Natural killer cell (primary cell): ENCODE measurements at places on chromosomes 7 and 10.

DNA sequence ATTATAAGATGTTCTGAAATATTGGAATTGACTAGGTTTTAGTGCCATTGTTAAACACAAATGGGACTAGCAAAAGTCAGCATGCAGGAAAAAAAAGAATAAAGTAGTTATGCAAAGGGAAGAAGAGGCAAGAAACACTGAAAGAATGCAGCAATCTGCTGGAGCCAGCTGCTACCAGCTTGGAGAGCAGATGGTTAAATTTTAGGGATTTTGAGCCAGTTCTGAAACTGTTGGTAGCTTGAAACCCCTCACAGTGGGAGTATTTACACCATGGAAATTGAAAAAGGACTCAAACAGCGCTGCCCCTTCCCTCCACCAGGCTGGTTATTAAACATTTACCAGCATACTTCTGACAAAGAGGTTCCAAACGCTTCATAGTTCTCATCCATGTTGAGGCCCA lies 41.0 kb downstream of the SCRN1 start:
- DNase-seq = no peak

DNA sequence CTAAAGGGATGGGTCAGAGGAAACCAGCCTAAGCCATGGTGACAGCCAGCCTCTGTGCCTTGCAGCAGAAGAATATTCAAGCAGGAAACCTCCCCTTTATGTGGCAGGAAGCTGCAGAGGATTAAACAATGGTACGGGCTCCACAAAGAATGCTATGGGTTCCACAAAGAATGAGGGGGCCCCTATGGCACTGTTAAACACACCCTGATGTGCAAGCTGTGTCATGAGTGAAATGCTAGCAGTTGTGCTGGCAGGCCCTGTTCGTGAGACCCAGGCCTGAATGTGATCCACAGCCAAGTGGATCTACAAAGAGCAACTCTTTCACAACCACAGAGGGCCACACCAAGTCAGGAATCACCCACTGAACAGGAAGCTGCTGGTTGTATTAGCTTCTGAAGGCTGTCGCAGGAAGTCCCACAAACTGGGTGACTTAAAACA lies 68.9 kb downstream of the MYOF start:
- no peak for DNase-seq

GRCh38 chr7:142088022-142088714 lies 23.4 kb upstream of the MGAM2 start:
- DNase-seq = no peak

DNA sequence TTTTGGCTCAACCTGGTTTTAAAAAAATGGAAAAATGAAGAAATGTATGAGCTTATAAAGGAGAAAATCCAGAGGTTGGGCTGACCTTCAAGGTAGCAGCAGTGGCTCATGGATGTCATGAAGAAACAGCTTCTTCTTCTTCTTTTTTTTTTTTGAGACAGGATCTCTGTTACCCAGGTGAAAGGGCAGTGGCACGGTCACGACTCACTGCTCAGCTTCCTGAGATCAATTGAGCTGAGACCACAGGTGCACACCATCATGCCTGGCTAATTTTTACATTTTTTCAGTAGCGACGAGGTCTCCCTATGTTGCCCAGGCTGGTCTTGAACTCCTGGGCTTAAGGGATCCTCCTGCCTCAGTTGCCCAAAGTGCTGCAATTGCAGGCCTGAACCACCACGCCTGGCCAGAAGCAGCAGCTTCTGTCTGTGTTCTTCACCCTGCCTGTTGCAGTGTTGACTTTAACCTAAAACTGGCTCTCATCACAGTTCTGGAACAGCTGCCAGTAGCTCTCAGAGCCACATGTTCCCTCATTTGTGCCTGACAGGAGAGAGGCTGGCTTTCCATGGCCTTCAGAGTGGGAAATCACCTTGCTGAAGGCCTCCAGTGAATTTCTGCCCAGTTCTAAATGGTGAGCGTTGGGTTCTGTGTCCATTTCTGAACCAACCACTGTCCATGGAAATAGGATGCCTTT lies 117.7 kb downstream of the PFKFB3 start:
- no peak for DNase-seq

DNA sequence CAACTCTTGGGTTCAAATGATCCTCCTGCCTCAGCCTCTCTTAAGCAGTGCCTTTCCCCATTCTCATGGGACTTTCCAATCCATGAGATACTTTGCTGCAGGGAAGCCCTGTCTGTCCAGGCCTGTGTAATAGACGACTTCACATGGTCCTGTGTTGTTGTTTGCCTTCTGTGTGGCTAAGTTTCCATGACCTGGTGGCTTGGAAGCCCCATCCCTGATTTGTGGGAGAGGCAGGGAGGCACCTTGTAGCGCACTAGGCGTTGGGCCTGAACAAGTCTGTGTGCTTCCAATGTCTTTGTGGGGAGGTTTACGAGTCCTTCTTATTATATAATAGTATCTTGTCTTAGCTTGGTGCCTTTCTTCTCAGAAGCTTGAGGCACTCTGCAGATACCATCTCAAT lies 49.1 kb downstream of the TCF7L2 start:
- DNase-seq = no peak

- DNase-seq = no peak
These were observed 67.1 kb upstream of the MAGI2 start for GRCh38 chr7:79520543-79520942.

GRCh38 chr7:128172151-128172550 lies 68.9 kb upstream of the LEP start:
- DNase-seq = no peak

DNA sequence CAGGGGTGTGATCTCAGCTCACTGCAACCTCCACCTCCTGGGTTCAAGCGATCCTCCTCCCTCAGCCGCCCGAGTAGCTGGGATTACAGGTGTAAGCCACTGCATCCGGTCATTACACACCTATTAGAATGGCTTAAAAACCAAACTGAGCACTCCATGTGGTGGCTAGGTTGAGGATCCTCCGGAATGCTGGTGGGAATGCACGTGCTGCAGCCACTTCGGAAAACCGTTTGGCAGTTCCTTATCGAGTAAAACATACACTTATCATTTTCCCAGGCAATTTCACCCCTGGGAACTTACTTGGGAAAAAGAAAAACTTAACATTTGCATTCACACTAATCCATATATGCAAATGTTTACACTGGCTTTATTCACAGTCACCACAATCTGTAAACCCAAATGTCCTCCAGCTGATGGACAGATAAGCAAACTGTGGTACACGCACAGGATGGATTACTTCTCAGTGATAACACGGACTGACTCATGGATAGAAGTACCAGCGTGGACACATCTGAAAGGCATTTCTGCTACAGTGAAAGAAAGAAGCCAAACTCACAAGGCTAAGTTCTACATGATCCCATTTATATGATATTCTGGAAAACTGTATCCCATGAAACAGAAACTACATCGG lies 20.4 kb downstream of the RFC2 start:
- DNase-seq = no peak

GRCh38 chr10:122151121-122151694 lies 119.9 kb upstream of the BTBD16 start:
- no peak for DNase-seq

GRCh38 chr7:99109108-99110051 lies 34.5 kb downstream of the SMURF1 start:
- DNase-seq = peak; percentile 24

DNA sequence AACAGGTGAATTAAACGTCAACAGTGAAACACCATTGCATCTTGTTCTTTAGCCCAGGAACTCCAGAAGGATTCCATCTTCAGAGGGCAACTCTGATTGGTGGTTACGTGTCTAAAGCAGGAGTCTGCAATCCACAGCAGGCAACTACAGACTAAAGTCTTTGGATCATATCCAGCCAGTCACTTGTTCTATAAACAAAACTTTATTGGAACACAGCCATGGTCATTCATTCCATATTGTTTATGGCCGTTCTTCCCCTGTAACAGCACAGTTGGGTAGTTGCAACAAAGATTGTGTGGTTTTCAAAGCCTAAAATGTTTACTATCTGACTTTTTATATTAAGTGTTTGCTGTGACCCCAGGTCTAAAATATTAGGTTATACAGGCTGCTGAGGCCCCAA lies 94.7 kb upstream of the IMMP2L start:
- no peak for DNase-seq

DNA sequence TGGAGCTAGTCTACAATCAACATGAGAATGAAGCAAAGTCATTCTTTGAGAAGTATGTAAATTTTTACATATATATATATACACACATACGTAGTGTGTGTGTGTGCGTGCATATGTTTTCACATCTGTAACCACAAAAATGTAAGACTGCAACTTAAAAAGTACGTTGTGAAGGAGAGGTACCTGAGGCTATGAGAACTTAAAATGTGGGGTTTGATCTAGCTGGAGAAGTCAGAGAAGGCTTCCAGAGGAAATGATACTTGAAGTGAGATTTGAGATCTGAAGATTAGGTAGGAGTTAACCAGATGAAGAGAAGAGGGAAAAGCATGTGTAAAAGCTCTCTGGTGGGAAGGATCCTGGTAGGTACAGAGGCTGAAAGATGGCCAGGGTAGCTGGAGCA lies 5.8 kb downstream of the TAF5 start:
- no peak for DNase-seq

DNA sequence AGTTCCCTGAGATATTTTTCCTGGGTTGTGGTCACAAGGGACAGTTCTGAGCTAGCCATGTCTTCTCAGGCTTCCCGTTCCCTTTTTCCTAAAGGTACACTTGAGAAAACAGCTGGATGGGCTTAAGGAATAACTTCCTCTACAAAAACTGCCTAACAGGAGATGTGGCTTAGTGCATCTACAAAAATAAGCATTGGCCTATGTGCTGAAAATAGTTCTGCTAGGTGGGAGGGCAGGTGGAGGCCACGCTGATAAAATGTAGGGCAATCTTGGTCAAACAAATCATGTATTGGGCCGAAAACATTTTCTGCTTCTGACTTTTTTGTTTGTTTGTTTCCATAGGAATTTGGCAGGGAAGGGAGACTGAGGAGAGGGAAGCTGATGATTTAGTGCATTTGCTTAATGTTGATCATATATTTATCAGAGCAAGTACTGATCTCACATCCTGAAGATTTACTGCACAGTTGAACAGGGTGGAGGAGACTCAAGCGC lies 409.4 kb upstream of the FZD8 start:
- no peak for DNase-seq
